ENCODE measurements at places on chromosomes 12 and 14. TPM values are rescaled to one million over a fixed set of nuclear protein-coding genes. Genes with fewer than 3 reads are reported as not detected.
A peak's percentile ranks its signal among the peaks of the same experiment; 100 is the strongest.

DNA sequence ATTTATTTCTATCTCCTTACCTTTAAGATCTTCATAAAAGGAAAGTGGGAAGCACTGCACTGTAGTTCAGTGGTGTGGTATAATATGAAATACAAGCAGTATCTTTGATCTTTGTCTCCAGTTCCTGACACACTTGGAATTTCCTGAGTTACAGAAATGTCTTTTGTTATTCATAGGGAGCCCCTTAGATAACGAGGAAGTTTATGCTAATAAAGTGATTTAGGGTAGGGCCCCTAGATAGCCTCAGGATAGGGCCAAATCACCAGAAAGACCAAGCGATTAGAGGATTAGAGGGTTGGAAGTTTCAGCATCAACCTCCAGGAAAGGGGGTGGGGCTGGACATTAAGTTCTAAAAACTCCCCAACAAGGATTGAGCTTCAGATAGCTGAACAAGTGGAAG is 29.9 kb upstream of the DDHD1 start:
- no peak for DNase-seq

DNA sequence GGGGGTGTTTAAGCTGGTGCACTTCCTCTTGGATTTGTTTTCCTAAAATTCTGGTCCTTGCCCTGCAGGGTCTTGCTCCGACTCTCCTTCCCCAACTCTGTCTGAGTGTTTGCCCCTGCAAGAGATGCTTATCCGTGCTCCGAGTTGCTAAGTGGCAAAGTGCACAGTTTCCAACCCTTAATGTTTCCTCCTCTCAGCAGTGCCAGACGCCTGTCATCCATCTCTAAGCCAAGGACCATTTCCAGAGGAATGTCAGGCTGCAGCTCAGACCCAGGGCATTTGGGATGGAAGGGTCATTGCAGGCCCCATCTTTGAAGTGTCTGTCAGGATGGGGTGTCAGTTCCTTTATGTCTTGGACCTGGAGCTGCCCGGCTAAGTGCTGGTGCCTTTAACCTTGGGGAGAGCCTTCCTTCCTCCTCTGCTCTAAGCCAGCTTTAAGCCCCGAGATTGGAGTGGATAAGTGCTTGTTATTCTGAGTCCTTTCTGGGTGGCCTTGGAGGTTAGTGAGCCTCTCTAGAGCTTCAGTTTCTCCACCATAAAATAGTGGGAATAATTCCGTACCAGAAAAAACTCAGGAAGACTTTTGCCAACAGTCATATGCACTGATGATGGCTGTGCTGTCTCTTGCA is 15.0 kb downstream of the WNT5B start:
- DNase-seq = peak; percentile 33

The ACOT4 gene
- total RNA-seq = not detected

The PWP1 gene
- 38.2 TPM for total RNA-seq

GRCh38 chr14:75322746-75323145 is 44.1 kb downstream of the FOS start:
- DNase-seq = no peak

Data from G401 (cell line).